Globus pallidus (tissue), 1 donor: ENCODE measurements at places on chromosomes 2 and 18.

GRCh38 chr2:66255136-66255535 is 179.8 kb upstream of the MEIS1 start:
- no peak for DNase-seq

DNA sequence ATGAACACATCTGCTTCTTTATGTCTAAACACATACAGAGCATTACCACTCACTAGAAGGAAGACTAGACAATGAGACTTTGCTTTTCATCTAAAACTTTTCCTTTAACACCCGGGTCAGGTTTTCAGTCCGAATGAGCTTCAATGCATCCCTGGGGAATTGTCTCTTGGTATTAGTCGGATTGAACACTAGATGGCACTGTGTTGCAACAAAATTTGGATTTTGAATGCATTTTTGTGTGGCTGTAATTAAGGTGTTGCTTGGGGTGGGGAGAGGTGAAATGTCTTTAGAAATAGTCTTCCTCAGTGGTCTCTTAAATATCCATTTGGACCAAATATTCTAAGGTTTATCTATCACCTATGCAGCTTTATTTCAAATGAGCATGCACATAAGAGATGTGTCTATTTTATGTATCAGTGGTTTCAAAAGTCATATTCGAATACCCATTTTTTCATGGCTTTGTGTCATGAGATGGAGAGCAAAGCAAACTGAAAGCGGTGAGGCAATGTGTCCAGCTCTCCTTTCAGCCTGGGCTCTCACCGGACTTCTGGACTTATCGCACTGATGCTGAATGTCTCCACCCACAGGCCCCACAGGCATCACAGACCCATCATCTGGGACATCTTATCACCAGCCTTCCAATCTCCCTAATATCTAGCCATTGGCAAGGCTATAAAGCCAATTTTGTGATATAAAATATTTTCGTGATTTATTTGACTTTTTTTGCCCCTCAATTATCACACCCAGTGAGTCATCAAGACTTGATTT is 510.3 kb downstream of the RNF144A start:
- DNase-seq, result peak; percentile 43

DNA sequence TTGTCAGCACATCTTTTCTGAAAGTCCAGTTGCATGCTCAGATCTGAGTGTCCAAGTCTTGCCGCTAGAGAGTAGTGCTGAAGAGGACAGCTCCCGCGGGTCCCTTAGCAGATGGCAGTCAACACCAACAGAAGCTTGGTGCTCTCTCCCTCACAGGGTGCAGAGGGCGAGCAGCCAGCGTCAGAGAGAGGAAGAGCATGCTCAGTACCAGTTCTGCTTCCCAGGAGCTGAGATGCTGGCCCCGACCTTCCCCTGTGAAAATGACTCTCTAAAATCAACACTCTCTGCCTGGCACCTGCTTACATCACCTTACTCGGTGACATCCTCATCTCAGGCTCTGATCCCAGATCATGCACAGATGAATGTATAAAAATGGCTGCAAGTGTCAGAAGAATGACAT is 86.0 kb upstream of the TWIST2 start:
- DNase-seq, result no peak

DNA sequence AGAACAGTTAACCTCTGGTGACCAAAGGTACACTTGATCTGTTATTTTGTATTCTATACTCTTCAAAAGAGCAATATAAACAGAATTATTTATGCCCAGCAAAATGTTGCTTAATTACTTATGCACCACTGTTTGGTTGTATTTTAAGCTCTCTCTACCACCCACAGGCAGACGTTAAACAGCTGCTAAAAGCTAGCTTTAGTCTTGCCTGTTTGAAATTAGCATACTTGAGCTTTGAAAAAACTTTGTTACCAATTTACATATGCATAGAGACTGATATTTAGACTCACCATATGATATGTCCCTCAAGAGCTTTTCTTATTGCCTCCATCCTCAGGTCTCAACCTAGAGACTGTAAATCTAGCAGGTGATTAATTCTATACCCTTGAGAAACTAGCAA is 426.9 kb downstream of the NR4A2 start:
- DNase-seq, result no peak

DNA sequence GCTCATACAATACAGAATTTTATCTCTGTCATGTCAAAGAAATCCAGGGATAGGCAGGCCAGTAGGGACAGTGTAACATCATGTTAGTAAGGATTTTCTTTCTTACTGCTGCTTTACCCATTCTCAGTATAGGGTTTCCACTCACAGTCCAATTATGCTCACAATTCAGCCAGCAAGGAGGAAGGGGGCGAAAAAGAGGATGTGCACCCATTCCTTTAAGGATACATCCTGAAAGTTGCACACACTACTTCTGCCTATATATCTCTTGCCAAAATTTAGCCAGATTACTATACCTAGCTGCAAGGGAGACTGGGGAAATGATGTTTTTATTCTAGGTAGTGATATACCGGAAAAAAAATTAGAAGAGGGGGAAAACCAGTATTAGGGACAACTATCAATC is 66.1 kb downstream of the BAZ2B start:
- DNase-seq, result no peak

DNA sequence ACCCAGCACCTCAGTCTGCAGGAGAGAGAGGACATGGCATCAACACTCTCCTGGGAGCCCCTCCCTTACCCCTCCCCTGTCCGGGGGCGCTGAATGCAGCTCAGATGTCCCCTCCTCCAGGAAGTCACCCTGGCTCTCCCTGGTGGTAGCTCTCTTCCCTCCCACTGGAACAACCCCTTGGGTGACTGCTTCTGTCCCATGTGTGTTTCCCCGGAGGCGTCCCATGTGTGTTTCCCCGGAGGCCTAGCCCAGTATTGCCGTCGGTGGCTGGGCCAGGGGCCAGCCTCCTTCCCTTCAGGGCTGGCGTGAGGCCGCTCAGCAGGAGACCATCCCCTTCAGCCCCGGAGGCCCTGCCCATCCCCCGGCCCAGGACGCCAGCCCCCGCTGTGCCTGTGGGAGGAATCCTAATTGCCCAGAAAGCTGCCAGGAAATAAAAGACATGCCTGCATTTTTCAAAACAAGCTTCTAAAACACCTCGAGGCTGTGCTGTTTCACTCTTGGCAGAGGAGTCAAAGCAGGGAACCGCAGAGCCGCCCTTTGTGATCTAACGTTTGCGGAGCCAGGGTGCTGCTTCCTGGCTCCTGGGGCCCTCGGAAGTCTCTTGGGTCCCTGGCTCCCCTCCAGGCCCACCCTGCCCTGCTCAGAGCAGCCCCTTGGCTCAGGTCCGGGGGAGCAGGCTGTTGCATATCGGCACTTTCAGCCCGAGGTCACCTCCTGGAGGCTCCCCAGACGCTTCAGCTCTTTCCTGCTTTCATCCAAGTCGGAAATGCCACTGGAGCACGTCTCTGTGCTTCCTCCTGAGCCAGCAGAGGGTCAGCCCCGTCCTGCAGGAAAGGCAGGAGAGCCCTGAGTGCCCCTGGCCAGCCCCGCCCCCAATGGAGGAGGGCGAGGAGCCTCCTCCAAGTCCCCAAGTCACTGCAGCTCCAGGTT is 11.4 kb downstream of the SNED1 start:
- peak; percentile 33 for DNase-seq

DNA sequence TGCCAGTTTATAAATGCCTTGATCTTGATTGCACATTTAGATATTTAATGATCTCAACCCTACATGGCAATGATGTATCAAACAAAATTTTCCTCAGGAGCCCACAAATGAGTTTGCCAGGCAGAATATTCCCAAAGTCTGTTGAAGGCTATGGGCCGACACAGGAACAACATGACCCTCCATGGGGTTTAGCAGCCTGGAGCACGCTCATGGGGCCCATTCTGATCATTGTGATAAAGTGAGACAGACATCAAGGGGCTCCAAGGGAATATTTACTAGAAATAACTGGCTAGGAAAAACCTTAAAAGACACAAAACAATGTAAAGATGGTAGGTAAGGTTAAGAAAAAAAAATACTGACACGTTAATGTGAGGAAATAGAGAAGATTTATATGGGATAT is 485.4 kb downstream of the PLCL1 start:
- DNase-seq, result no peak

- no peak for DNase-seq
These were observed 2.1 kb upstream of the EMILIN1 start for GRCh38 chr2:27076323-27076722.
